ENCODE measurements at places on chromosomes 3 and 15. TPM values are rescaled to one million over a fixed set of nuclear protein-coding genes. Genes with fewer than 3 reads are reported as not detected.
A peak's percentile ranks its signal among the peaks of the same experiment; 100 is the strongest.

The STRIT1 gene
- not detected for polyA plus RNA-seq

GRCh38 chr3:182739619-182740018 lies 53.7 kb upstream of the ATP11B start:
- DNase-seq: peak; percentile 75

DNA sequence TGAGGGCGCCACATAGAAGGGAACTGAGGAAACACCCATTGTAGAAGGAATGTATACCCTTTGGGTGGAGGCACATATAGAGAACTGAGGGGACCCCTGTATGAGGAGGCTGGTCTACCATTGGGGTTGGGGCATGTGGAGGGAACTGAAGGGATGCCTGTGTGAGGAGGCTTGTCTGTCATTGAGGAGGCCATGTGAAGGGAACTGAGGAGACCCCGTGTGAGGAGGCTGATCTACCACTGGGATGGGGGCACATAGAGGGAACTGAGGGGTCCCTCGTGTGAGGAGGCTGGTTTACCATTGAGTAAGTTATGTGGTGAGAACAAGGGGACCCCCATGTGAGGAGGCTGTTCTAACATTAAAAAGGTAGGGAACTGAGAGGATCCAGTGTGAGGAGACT lies 156.1 kb downstream of the FBLN2 start:
- no peak for DNase-seq

DNA sequence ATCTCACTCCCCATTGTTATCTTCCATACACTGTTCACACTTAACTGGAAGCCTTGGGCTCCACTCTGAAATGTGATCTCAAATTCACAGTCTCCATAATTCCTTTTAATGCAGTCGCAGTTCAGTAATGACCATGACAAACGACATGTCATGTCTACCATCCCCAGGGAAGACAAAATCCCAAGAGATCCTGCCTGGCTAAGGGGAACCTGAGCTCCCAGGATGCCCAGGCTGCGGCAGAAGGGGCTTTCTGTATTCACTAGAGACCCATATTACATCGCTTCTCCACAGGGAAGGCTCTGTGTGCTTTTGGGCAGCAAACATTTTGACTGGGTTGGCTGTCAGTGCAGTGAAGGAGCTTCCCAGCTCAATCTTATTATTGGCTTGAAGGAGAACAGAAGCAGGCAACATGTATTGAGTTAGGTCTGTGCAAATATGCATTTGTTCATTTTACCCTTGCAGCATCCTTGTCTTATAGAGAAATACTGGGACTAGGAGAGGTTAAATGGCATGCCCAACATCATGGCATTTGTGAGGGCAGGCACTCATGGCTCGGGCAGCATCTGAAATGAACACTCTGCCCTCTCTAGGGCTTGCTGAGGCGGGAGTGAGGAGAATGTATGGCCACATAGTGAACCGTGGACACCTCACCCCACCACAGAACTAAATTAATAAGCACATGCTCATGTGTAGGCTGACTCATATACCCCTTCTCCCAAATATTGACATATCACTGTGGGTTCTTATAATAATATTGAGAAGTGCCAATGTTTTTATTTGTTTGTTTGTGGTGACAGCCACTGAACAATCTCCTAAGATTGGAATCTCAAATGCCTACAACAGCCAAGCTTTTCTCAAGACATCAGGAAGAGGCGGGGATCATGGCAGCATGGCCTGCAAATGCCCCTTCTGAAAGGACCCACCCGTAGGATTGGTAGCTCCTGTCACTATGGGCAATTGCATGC lies 141.6 kb upstream of the FOXB1 start:
- DNase-seq: no peak

The CCR3 gene
- polyA plus RNA-seq: not detected

DNA sequence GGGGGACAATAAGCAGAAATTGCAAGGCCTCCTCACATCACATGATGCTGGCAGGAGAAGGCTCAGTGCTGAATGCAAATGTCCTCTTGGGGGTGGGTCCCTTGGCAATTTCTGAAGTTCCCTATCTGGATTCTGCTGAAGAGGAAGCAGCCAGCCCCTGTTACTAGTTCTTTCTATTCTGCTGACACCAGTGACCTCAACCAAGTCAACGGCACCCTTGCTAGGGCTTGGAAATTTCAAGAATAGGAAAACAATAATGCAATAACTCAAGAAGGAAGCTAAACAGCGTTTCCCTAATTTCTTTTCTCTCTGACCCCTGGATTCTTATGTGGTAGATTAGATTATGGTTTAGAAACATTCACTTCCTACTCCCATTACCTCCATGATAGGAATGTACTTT lies 46.2 kb upstream of the FOXP1 start:
- DNase-seq: peak; percentile 3

The GOLGA8R gene
- polyA plus RNA-seq: 0.46 TPM

The TLR9 gene
- polyA plus RNA-seq: not detected

The ATP8B4 gene
- 0.09 TPM for polyA plus RNA-seq

Measured in IMR-90 (cell line).